ENCODE measurements at places on chromosomes 7 and 10. TPM values are rescaled to one million over a fixed set of nuclear protein-coding genes. Genes with fewer than 3 reads are reported as not detected.

- no peak for DNase-seq
These were observed 203.0 kb upstream of the KLF14 start for GRCh38 chr7:130937016-130937415.

GRCh38 chr7:922334-923107, 32.0 kb downstream of the ADAP1 start:
- no peak for DNase-seq

Gene ADAP1
- total RNA-seq = 2.3 TPM

- peak; percentile 43 for DNase-seq
These were observed 9.6 kb upstream of the AGMO start for GRCh38 chr7:15571301-15571878.

GRCh38 chr10:19920075-19920726, 104.0 kb downstream of the PLXDC2 start:
- DNase-seq = no peak

Gene BHLHA15
- 0.33 TPM for total RNA-seq

Gene GNG11
- total RNA-seq = 27.2 TPM
